ENCODE measurements at places on chromosomes 13 and 19. TPM values are rescaled to one million over a fixed set of nuclear protein-coding genes. Genes with fewer than 3 reads are reported as not detected.

DNA sequence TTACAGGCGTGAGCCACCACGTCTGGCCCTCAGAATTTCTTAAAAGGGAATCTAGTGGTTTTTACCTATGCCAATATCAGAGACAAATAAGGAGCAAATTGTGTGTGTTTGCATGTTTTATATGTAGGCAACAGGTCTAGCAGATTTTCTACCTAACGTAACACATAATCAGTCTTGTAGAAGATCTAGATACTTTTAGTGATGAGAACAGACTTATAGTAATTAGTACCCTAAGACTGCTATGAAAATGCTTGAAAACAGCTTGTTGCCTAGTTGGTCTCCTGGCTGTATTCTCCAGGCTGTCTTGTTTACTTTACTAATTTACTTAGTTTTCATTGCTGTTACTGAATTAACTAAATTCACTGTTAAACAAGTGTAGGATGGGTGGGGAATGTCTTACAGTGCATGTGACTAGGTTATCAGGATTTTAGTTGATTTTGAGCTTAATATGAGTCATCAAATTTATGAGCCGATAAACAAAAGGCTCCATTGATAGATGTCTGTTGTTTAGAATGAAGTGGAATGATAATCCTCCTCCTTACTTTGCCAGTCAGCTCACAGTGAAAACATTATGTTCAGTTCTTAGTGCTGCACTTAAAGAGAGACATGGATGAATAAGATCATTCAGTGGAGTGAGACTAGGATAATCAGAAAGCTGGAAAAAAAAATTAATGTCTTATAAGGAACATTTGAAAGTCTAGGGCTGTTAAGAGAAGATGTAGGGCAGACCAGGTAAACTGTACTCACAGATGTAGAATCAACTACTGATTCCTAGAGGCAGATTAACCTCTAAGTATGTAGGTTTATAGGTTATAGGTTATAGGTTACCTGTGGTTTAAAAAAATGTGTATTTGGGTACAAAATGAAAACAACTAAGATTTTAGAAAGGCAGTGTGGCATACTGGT is 22.4 kb downstream of the GTF2F2 start:
- H3K36me3 ChIP-seq = peaks cover 6% of the 10 kb centered on the region
- no peak overlapping the region for H3K27ac ChIP-seq
- H3K4me3 ChIP-seq = no peak overlapping the region
- no peaks in the 10 kb centered on the region for H3K4me1 ChIP-seq

DNA sequence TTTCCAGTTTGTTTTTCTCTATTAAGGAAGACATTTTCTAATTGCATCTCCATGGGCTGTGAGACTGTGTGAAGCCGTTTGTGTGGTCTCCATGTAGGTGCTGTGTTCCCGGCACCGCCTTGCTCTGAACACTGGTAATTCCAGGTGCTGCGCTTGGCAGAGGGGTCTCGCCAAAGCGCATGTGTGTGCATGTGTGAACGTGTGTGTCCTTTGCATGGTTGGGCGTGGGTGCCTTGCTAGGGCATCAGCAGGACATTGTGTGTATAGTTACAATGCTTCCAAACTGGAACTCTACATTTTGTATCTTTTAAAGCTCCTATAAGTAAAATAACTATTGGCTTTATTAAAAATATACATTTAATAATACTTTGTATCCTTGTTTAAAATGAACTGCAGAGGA is 9.8 kb upstream of the GPI start:
- H3K4me1 ChIP-seq = peaks cover 18% of the 10 kb centered on the region
- no peak overlapping the region for H3K4me3 ChIP-seq
- H3K27me3 ChIP-seq = no peaks in the 10 kb centered on the region

DNA sequence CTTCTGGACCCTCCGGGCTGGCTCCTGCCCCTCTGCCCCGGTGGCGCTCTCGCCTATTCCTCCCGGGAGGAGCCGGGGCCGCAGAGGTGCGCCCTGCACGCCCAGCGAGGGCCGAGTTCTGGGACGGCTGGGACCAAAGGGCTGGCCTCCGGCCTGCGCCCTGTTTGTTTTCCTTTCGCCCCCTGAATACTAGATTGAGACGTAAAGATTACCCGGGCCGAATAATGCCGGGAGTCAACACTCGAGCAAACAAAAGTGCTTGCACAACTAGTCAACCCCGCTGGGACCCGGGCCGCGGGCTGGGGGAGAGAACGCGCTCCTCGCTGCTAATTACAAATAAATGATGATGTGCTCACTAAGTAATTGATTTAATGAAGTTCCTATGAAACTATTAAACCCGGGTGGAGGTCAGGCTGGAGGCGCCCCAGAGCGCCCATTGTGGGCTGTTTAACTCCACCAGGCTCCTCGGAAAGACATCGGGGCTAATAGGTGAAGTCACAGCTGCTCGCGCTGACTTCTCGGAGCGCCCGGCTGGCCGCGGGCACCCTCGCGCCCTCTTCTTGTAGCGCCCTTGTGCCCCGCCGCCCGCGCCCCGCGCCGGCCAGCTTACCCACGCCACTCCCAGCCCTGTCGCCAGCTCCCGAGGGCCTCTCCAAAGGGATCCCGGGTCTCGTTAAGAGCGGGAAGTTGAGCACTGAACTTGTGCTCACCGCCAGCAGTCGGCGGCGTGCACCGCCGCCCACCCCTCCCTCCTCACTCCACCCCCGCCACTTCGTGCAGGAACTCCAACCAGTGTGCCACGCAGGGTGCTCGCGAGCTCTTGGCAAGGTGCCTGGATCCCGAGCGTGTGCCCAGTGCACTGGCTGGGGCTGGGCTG is 14.9 kb downstream of the ZIC5 start:
- H3K4me3 ChIP-seq = no peak overlapping the region
- no peak overlapping the region for H3K27ac ChIP-seq
- no peaks in the 10 kb centered on the region for H3K4me1 ChIP-seq
- H3K36me3 ChIP-seq = no peaks in the 10 kb centered on the region

GRCh38 chr13:67013709-67014108 is 216.4 kb downstream of the PCDH9 start:
- H3K36me3 ChIP-seq = no peaks in the 10 kb centered on the region
- H3K4me1 ChIP-seq = no peaks in the 10 kb centered on the region
- H3K27ac ChIP-seq = no peak overlapping the region

GRCh38 chr13:77896536-77896935 is 22.1 kb downstream of the EDNRB start:
- DNase-seq = no peak
- no peak overlapping the region for H3K27ac ChIP-seq
- no peaks in the 10 kb centered on the region for H3K36me3 ChIP-seq
- no peaks in the 10 kb centered on the region for H3K27me3 ChIP-seq
- H3K4me1 ChIP-seq = no peaks in the 10 kb centered on the region

- no peak overlapping the region for H3K27ac ChIP-seq
- no peak overlapping the region for H3K4me3 ChIP-seq
Measured at GRCh38 chr13:79937771-79938216, 403.1 kb downstream of the SPRY2 start.

GRCh38 chr19:40774916-40775631 is at the start of gene MIA:
TSS of gene MIA (plus strand) at chr19:40775521. CDS start at chr19:40775543, 22 bp downstream.
- H3K4me3 ChIP-seq = no peak within 1 kb of the TSS
- H3K36me3 ChIP-seq = no peaks in the 10 kb centered on the region
- no peaks in the 10 kb centered on the region for H3K27me3 ChIP-seq
- H3K4me1 ChIP-seq = peaks cover 26% of the 10 kb centered on the region
- H3K27ac ChIP-seq = no peak within 1 kb of the TSS

DNA sequence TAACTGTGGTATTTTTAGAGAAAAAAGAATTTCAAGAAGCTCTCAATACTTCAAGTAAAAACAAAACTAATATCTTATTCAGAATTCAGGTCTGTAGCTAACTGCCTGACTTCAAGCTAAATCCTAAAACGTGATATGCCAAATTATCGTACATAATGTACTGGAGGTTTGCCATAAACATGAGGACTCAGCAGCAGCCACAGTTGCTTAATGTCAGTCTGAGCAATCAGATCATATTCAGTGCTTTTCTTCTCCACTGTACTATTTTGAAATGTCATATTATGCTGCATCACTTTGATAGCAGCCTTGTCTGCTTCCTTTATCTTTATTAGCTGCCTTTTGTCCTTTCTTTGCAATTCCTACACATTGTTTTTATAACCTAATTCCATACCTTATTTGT is 265.1 kb upstream of the EDNRB start:
- no peaks in the 10 kb centered on the region for H3K27me3 ChIP-seq
- H3K4me1 ChIP-seq = no peaks in the 10 kb centered on the region
- H3K36me3 ChIP-seq = no peaks in the 10 kb centered on the region

Gene ZNF98
- not detected for total RNA-seq

- H3K4me3 ChIP-seq = peak within 1 kb of the TSS; percentile 77
- no peaks in the 10 kb centered on the region for H3K36me3 ChIP-seq
- DNase-seq = no peak
- H3K4me1 ChIP-seq = peaks cover 9% of the 10 kb centered on the region
- peak within 1 kb of the TSS; percentile 18 for H3K27ac ChIP-seq
Measured at GRCh38 chr19:2015608-2015950, at the start of gene BTBD2. TSS of gene BTBD2 (minus strand) at chr19:2015714. CDS start at chr19:2015703, 11 bp downstream.

GRCh38 chr13:78192716-78193115 is 274.1 kb upstream of the EDNRB start:
- no peak overlapping the region for H3K4me3 ChIP-seq
- H3K27ac ChIP-seq = no peak overlapping the region
- H3K4me1 ChIP-seq = no peaks in the 10 kb centered on the region
- no peak for DNase-seq
- H3K36me3 ChIP-seq = no peaks in the 10 kb centered on the region

Gene PDX1
- total RNA-seq = not detected

DNA sequence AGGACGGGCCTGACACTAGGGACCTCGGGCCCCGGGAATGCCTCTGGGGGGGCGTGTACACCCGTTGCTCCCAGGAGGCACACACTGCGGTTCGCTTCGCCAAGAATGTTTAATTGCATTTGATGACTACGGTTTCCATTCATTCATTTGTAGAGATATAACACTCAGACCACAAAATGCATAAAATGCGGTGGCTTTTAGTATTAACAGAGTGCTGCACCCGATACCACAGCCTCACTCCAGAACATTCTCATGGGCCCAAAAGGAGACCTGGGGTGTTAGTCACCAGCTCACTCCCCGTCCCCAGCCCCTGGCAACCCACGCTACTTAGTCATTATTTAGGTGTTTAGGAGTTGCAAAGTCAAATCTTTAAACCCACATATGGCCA is 21.8 kb downstream of the HCN2 start:
- H3K36me3 ChIP-seq = no peaks in the 10 kb centered on the region
- no peaks in the 10 kb centered on the region for H3K27me3 ChIP-seq
- H3K27ac ChIP-seq = peak overlapping the region; percentile 73
- H3K4me1 ChIP-seq = peaks cover 8% of the 10 kb centered on the region
- no peak for DNase-seq

DNA sequence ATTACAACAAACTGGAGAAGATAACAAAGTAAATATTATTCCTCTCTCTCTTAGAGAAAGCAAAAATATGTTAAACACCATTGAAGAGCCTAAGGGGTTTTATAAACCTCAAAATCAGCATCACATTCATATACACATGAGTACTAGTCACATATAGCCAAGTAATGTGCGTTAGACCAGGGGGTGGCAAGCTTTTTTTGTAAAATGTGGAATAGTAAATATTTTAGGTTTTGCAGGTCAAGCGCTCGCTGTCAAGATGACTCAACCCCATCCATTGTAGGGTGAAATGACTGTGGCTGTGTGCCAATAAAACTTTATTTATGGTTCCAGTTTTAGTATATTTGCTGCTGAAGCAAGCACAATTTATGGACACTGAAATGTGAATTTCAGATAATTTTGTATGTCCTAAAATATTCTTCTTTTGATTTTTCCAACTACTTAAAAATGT is 21.7 kb downstream of the RFX2 start:
- H3K27me3 ChIP-seq = no peaks in the 10 kb centered on the region
- H3K4me3 ChIP-seq = no peak overlapping the region
- peaks cover 17% of the 10 kb centered on the region for H3K4me1 ChIP-seq
- DNase-seq = no peak

DNA sequence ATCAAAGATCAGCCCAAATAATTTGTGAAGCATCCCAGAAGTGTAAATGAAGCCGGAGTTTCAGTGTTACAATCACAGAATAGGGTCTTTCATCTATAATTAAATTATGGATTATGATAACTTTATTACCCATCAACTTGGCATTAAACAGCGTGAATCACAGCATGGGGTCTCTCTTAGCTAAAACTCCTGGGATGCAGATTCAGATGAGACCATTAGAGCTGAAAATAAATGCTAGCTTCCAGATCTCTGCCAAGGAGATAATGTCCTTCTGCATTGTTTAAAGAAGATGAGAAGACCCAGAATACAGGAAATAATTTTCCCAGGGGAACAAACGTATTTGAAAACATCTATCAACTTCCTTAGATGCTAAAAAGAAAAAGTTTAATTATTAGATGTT is 546.0 kb upstream of the PCDH9 start:
- DNase-seq = no peak
- no peak overlapping the region for H3K4me3 ChIP-seq
- no peaks in the 10 kb centered on the region for H3K4me1 ChIP-seq
- H3K36me3 ChIP-seq = no peaks in the 10 kb centered on the region

Gene ATG4D
- total RNA-seq = 24.2 TPM

DNA sequence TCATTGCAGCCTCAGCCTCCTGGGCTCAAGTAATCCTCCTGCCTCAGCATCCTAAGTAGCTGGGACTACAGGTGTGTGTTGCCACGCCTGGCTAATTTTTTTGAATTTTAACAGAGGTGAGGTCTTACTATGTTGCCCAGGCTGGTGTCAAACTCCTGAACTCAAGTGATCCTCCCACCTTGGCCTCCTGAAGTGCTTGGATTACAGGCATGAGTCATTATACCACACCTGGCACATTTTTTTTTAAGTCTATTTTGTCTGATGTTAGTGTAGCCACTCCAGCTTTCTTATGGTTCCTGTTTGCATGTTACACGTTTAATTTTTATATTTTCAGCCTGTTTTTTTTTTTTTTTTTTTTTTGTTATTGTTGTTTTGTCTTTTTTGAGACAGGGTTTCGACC is 24.8 kb downstream of the KDM4B start:
- H3K27me3 ChIP-seq = no peaks in the 10 kb centered on the region
- DNase-seq = no peak
- no peak overlapping the region for H3K4me3 ChIP-seq
- no peaks in the 10 kb centered on the region for H3K4me1 ChIP-seq
- H3K27ac ChIP-seq = no peak overlapping the region

Gene NDUFA11
- 306 TPM for total RNA-seq

Gene FFAR3
- total RNA-seq = not detected

- no peaks in the 10 kb centered on the region for H3K27me3 ChIP-seq
- no peak overlapping the region for H3K27ac ChIP-seq
- no peak for DNase-seq
- H3K4me1 ChIP-seq = peaks cover 39% of the 10 kb centered on the region
Measured at GRCh38 chr13:98548230-98548629, 28.7 kb downstream of the STK24 start.

Gene RNF113B
- total RNA-seq = not detected

All from GM12878 (cell line).